CD4-positive, alpha-beta T cell treated with Interleukin-6 at 100 ng/mL for 8 hours (primary cell): ENCODE measurements at places on chromosomes 4 and X.

GRCh38 chrX:84156821-84157220 lies 31.2 kb downstream of the RPS6KA6 start:
- no peak for DNase-seq

GRCh38 chr4:11160288-11160687 lies 268.4 kb downstream of the HS3ST1 start:
- no peak for DNase-seq

- no peak for DNase-seq
Measured at GRCh38 chr4:54169176-54169575, 59.9 kb upstream of the PDGFRA start.

- DNase-seq: no peak
Measured at GRCh38 chr4:46425775-46426400, 36.0 kb upstream of the GABRA2 start.

DNA sequence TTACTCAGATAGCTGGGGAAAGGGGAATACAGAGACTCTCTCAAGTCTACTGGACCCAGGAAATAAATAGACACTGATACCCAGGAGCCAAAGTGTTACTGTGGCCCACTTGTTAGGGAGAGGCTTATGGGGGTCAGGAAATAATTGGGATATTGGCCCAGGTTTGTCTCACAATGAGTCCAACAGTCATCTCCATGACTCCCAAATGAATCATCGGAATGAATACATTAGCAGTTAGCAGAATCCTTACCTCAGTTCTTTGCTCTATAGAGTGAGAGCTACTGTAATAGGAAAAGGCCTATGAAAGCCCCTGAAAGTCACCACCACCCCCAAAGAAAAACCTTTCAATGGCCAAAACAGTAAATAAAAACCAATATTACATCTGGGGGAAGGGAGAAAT lies 42.4 kb upstream of the ARHGEF6 start:
- DNase-seq: no peak

DNA sequence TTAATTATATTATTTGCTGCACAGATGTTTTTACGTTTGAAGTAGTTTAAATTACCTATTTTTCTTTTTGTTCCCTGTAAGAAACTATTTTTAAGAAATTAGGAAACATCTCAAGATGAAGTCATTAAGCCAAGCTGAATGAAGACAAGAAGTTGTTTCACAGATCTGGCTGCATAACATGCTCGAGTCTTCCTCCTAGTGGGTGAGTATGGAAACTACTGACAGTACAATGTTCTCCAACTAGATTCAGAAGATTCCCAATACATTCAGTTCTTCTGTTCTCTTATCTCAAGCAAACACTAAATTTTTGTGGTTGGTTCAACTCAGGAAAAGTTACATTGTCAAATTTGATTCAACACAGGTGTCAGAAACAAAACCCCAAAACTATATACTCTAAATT lies 256.8 kb upstream of the VCX start:
- DNase-seq: no peak

GRCh38 chr4:70313736-70314135 lies 21.0 kb upstream of the CABS1 start:
- no peak for DNase-seq

- DNase-seq: no peak
Measured at GRCh38 chrX:17680732-17681413, 56.4 kb upstream of the SCML1 start.
